ENCODE measurements at places on chromosomes 5 and 9.

GRCh38 chr9:95736891-95737522 lies 138.5 kb upstream of the ERCC6L2 start:
- no peak for DNase-seq

DNA sequence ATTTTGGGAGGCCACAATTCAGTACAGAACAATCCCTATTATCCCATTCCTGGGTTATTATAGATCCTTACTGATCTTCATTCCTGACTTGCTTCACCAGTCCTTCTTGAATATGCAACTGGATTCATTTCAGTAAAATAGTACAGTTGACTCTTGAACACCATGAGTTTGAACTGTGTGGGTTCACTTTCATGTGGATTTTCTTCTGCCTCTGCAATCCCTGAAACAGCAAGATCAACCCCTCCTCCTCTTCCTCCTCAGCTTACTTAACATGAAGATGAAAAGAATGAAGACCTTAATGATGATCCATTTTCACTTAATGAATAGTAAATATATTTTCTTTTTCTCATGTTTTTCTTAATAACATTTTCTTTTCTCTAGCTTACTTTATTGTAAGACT lies 8.3 kb upstream of the PDE8B start:
- DNase-seq: no peak

DNA sequence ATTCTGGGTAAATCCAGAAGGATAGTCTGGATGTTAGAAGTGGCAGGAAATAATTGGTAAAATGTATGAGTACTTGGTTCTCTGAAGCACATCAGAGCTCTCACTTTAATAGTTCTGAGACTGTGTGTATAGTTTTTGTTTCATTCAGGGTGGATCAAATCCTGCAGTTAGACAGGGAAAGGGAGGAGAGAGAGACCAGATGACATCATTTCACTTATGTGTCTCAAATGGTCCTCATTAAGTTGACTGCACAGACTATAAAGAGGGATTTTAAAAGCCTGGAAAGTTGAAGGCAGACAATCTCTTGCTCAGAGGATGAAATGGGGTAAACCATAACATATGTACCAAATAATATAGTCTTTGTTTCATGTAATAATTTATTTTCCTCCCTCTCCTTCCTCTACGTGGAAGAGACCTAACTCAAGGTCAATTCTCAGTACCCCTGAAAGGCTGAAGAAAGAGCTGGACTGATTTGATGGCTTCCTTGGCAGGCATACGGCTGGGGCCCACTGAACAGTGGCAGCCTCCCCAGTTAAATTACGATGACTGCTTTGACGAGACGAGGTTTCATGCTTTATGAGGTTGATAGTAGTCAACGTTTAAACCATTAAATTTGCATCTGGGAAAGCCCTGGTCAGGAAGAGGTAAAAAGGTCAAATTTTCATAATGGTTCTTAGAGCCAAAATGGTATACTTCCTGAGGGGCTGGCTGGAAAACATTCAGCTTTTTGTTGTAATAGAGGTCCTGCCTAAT lies 395.1 kb upstream of the RPS23 start:
- no peak for DNase-seq

- DNase-seq: no peak
Observed at GRCh38 chr9:2495221-2496005, 126.2 kb upstream of the VLDLR start.

Measured in HT-29 (cell line).